ENCODE measurements at places on chromosomes 6 and 20. TPM values are rescaled to one million over a fixed set of nuclear protein-coding genes. Genes with fewer than 3 reads are reported as not detected.

DNA sequence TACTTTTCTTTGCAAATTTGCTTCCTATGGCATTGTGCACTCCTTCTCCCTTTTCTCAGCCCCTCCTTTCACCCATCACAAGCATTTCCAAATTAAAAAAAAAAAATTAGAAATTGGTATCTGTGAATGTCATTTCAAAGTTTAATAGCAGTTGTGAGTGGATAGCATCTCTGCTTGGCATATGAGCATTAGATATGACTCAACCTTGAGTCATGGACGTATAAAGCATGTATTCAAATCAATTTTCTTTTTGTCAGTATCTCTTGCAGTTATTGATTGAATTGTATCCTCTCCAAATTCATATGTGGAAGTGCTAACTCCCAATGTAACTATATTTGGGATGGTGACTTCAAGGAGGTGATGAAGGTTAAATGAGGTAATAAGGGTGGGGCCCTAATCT lies 60.1 kb upstream of the MAP3K7 start:
- no peak for DNase-seq

DNA sequence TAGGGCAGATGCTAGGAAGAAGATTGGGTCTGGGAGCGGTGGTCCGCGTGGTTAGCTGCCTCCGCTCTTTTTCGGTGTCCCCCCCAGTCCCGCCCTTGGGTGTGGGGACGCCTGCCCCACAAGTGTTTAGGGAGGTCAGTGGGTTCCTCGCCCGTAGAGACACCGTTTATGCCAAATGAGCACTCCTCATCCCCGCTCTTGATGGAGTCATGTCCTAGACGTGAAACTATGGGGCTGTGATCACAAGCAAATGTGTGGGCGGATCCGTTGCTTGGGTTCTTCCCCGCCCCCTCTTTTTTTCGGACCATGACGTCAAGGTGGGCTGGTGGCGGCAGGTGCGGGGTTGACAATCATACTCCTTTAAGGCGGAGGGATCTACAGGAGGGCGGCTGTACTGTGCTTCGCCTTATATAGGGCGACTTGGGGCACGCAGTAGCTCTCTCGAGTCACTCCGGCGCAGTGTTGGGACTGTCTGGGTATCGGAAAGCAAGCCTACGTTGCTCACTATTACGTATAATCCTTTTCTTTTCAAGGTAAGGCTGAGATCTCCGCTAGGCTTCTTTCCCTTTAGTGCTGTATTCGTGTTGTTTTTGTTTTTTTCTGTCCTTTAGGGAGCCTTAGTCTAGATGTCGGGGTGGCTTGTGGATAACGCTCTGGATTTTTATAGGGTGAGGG lies at the start of gene HSP90AB1:
Gene HSP90AB1, plus strand, starts transcription at position 439 of the 675 bp plus-strand sequence. CDS start 1,529 bp downstream, outside the sequence.
- peak; percentile 99 for DNase-seq

The CCN2 gene
- 177 TPM for total RNA-seq

DNA sequence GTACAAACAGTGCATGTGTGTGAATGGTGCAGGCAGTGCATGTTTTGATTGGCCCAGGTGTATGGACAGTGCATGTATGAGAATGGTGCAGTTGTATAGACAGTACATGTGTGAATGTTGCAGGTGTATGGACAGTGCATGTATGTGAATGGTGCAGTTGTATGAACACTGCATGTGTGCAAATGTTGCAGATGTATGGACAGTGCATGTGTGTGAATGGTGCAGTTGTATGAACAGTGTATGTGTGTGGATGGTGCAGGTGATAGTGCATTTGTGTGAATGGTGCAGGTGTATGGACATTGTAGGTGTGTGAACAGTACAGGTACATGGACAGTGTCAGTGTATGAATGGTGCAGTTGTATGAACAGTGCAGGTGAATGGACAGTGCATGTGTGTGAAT lies 4.0 kb upstream of the KLHL31 start:
- no peak for DNase-seq

- peak; percentile 63 for DNase-seq
Measured at GRCh38 chr6:159760602-159761057, 1.2 kb upstream of the ACAT2 start.

DNA sequence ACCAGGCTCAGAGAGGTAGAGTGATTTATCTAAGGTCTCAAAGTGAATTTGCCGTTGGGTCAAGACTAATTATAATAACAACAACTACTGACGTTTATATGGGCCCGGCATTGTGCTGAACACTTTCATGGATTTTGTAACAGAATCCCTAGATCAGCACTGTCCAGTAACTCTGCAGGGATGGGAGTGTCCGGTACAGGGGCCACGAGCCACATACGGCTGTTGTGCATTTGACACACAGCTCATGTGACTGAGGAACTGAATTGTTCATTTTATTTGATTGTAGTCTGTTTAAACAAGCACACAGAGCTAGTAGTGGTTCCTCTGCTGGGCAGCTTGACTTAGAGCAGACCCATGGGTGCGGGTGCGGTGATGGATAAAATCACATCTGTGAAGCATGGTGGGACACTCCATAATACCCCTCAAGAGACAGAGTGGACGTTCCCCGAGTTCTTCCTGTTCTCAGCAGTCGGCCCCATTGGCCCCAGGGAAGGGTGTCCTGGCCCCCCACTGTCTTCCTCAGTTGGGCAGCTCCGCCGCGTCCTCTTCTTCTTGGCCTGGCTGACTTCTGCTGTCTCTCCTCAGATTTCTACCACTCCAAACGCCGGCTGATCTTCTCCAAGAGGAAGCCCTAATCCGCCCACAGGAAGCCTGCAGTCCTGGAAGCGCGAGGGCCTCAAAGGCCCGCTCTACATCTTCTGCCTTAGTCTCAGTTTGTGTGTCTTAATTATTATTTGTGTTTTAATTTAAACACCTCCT lies 6.8 kb downstream of the CDKN1A start:
- no peak for DNase-seq

The RIN2 gene
- 57.7 TPM for total RNA-seq

The HLA-DQA1 gene
- not detected for total RNA-seq

The NKAIN4 gene
- not detected for total RNA-seq

- no peak for DNase-seq
Measured at GRCh38 chr20:24910461-24910860, 38.6 kb upstream of the CST7 start.

GRCh38 chr6:159968295-159969203 lies at the start of gene IGF2R:
TSS of gene IGF2R (plus strand) at chr6:159969082. CDS start at chr6:159969247, 165 bp downstream.
- DNase-seq = peak; percentile 92

GRCh38 chr20:4613184-4613583 lies 108.5 kb upstream of the PRND start:
- no peak for DNase-seq

The ANKRD66 gene
- not detected for total RNA-seq

DNA sequence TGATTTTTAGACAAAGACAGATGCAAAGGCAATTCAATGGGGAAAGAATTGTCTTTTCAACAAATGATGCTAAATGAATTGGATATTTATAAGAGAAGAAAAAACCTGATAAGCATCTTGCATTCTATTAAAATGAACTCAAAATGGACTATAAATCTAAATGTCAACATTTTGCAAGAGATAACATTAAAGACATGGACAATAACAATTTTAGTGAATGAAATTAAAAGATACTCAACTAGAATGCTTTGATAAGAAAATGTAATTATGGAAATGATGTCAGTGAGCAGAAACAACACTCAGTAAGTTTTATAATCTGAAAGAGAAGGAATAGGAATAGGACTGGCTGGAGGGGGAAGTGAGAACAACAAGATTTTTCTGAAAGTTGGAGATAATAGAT lies 421.7 kb downstream of the C6orf118 start:
- DNase-seq = no peak

GRCh38 chr20:45752746-45753145 lies 30.6 kb downstream of the SPINT4 start:
- DNase-seq = peak; percentile 4

The BTN1A1 gene
- not detected for total RNA-seq

GRCh38 chr20:58596750-58597248 lies 54.3 kb upstream of the STX16 start:
- DNase-seq = no peak

GRCh38 chr20:38270869-38271605 lies 10.5 kb upstream of the KIAA1755 start:
- DNase-seq = peak; percentile 90
